ENCODE measurements at places on chromosomes 7 and 10.

- DNase-seq, result no peak
These were observed 283.4 kb downstream of the GFRA1 start for GRCh38 chr10:115989621-115990020.

GRCh38 chr10:131099028-131099726 is 212.3 kb downstream of the TCERG1L start:
- DNase-seq, result no peak

GRCh38 chr10:6203331-6204062 is 765 bp downstream of the PFKFB3 start:
- DNase-seq, result peak; percentile 54

GRCh38 chr10:30534465-30535144 is 94.9 kb downstream of the LYZL2 start:
- DNase-seq, result peak; percentile 36

DNA sequence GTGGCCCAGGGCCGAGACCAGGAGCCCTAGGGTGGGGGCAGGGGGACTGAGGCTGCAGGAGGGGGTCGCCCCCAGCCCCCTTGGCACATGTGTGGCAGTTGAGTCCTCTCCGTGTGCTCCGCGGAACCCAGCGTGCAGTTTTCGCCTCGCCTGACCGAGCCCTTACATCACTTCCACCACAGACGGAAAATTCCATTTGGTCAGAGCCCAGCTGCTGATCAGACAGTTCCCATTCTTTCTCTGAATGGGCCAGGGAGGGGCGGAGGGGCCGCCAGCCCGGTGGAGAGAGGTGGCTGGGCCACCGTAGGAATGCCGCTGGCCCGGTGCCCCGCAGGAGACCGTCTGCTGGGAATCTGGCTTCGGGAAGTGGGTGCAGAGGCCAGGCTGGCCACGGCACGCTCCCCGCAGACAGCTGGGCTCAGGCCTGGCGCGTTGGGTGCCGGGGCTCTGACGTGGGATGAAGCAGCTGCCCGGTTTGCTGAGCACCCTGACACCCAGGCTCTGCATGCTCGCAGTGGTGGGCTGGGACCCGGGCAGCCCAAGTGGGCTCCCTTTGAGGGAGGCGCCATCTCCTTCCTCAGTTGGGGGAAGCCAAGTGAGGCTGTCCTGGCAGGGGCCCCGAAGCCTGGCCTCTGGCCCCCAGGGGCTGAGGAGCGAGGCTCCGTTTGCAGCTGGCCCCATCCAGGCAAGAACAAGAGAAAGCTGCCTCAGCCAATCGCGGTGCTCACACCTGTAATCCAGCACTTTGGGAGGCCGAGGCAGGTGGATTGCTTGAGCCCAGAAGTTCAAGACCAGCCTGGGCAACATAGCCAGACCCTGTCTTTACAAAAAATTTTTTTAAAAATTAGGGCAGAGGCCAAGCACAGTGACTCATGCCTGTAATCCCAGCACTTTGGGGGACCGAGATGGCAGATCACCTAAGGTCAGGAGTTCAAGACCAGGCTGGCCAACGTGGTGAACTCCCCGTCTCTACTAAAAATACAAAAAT is 9.9 kb downstream of the TTYH3 start:
- DNase-seq, result no peak

GRCh38 chr7:6256677-6257535 is 15.5 kb downstream of the CYTH3 start:
- no peak for DNase-seq

DNA sequence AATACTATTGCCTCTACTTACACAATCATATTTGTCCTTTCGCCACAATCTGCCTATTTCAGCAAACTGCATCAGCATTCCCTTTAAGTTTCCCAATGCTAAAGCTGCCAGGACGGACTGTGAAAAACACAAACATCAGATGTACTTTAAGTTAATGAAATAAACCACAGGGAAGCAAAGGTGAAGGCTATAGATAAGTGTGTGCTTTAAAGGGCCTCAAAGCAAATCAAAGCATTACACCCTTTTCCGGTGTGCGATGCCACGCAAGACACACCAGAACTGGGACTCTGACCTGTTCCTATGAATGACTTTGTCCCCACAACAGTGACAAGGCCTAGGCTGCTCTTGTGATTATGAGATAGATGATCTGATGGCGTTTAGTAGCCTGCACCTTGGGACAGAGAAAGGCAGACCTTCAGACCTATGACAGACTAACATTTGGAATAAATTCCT is 23.4 kb downstream of the SLC26A3 start:
- DNase-seq, result no peak

GRCh38 chr10:119305860-119306513 is 98.6 kb downstream of the GRK5 start:
- DNase-seq, result peak; percentile 84

DNA sequence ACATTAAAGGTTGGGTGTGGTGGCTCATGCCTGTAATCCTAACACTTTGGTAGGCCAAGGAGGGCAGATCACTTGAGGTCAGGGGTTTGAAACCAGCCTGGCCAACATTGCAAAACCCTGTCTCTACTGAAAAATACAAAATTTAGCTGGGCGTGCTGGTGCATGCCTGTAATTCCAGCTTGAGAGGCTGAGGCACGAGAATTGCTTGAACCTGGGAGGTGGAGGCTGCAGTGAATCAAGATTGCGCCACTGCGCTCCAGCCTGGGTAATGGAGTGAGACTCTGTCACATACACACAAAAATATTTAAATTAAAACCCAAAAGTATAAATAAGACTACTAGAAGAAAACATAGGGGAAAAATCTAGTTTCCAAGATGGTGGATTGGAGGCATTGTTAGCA is 41.9 kb upstream of the CDK13 start:
- no peak for DNase-seq

DNA sequence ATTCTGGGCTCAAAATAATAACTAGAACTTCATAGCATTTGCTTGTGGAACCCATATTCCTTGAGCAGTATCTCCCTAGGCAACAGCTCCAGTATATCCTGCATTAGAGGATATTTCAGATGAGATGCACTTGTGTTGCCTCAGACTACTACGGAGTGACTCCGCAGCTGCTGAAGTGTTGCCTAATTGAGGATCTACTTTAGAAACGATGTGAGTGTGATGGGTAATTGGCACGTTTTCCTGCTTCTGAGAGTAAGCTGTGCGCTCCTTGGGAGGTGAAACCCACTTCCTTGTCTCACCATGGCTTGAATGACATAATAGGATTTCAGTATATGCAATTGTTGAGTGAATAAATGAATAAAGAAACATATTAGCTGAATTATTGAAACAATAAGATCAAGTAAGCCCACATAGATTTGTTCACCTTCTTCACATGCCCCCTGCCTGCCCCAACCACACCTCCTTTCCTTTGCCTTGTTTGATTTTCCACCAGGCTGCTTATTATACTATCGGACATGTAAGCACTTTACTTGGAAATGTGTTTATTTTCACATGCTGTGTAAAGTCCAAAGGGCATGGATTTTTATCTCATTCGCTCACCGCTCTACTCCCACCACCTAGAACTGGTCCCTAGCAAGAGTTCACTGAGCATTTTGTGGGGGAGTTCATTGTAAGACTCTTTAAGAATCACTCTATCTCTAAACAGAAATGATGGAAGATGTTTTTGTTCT is 303.8 kb downstream of the KCNMA1 start:
- DNase-seq, result no peak

- DNase-seq, result no peak
These were observed 50.3 kb downstream of the ASB13 start for GRCh38 chr10:5616046-5616445.

- no peak for DNase-seq
These were observed 61.3 kb downstream of the TACC2 start for GRCh38 chr10:122050311-122050710.

DNA sequence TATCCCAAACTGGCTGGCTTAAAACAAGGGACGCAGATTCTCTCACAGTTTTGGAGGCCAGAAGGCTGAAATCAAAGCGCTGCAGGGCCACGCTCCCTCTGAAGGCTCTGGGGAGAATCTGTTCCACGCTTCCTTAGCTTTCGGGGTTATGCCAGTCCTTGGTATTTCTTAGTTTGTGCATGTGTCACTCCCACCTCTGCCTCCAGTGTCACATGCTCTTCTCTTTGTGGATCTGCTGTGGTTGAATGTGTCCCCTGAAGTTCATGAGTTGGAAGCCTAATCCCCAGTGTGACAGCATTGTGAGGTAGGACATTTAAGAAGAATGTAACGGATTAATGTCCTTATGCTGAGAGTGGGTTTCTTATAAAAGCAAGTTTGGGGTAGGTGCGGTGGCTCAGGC is 29.4 kb upstream of the RHEB start:
- DNase-seq, result no peak

GRCh38 chr10:79390551-79391229 is 43.4 kb downstream of the PPIF start:
- DNase-seq, result no peak

- DNase-seq, result no peak
These were observed 462.9 kb upstream of the ZMIZ1 start for GRCh38 chr10:78605800-78606350.

GRCh38 chr7:25963733-25964132 is 188.3 kb upstream of the NFE2L3 start:
- no peak for DNase-seq

DNA sequence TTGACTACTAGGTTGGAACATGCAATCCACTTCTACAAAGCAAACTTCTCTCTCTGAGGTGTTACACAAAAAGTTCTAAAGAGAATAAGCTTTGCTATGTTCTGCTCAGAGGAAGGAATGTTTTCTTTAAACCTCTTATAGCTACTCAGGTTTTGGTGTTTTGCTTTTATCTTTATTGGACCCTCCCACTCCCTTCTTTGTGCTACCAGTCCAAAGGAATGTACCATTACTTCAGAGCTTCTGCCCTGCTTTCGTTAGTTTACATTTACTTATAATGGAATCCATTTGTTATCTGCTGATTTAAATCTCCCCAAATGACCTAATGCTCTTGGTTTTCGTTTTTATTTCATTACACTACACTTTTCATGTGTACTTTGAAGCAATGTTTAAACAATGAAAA is 154.9 kb downstream of the ATE1 start:
- DNase-seq, result no peak

DNA sequence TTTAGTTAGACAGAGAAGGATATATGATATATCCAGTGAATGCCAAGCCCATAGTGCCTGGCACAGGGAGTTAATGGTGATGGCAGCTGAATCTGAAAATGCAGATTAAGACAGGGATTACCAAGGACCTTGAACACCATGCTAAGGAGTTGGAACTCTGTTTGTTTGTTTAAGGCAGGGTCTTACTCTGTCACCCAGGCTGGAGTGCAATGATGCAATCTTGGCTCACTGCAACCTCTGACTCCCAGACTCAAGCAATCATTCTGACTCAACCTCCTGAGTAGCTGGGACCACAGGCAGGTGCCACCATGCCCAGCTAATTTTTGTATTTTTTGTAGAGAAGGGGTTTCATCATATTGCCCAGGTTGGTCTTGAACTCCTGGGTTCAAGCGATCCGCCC is 1.6 kb downstream of the AKR1D1 start:
- DNase-seq, result no peak

DNA sequence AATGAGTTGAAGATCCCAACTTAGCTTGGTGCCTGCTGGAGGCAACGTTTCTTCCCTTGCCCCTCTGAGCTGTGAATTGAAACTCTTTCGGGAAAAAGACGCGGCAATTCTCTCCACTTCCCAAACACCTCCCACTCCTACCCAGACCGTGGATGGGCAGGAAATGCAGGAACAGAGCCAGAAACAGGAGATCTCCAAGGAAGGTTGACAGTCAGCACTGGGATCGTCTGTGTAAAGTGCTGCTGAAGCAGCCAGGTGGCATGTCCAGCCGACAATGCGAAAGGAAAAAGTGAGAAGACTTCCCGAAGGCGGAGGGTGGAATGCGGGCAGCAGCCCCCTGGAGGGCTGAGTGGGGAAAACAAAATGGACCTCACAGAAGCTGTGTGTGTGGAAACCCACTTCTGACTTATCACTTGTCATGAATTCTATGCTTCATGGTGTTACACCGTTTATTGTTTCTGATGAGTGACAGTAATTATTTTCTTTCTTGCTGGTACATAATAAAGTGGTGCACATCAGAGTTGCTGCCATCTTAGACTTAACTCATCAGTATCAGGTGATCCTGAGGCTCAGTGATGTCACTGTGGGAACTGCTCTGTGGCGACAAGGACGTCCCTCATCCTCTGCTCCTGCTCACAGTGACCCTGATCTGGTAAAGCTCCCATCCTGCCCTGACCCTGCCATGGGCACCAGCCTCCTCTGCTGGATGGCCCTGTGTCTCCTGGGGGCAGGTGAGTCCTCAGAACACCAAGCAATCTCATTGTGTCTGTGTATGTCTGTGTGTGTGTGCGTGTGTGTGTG is 220.5 kb upstream of the PRSS1 start:
- DNase-seq, result no peak

DNA sequence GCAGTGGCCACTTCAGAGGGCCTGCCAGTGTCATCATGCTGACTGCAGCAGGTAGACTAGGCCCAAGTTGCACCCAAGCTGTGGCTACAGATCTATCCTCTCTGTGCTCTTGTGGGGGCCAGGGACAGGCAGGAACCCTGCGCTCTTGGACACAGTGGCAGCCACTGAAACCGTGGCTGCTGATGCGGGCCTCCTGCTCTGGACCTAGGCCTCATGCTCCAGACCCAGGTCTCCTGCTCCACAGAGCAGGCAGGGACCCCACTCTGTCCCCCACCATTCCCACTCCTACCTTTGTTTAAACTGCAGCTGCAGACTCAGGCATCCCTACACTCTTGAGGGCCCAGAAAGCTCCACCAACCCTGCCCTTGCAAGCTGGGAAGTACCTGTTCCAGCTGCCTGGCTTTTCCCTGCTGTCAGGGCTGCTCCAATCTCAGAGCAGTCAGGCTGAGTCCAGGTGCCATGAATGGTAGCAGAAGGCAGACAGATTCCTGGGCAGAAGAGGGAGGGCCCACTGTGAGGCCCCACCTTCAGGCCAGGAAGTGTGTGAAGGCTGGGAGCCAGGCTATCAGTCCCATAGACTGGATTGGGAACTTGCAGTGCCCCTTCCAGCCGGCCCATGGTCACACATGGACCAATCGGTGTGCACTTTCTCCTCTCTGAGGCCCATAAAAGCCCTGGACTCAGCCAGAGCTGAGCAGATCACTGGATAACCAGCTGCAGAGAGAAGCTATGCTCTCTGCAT is 634.0 kb upstream of the SEMA3D start:
- no peak for DNase-seq

- DNase-seq, result no peak
These were observed 70.5 kb downstream of the ZNF503 start for GRCh38 chr10:75331081-75331480.

GRCh38 chr7:135164357-135165061 is 6.0 kb downstream of the CYREN start:
- no peak for DNase-seq

DNA sequence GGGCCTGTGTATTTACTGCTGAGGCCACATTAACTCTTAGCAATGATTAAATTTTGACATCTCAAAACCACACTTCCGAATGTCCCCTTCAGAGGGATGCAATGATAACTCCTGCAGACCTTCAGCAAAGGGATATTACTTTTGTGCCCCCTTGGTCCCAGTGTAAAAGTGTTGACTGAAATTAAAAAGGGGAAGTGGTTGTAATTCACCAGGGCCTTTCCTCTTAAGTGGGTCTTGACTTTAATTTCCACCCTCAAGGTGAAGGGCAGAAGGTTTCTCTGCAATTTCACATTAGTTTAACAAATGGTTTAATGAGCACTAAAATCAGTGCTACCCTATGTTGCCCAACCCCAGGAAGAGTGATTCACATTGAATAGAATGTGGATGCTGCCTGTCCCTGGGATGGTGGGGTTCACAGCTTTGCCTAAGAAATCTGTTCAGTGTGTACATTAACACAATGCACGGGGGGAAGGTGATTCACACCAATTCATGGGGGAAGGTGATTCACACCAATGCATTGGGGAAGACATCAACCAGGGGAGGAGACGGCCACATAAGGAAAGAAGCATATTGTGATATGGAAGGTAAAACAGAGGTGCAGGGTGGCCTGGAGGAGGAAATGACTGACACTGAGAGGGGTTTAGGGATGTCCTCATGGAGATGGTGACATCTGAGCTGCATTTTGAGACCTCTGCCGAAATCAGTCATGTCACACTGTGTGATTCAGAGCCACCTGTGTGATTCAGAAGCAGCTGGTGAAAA is 19.4 kb upstream of the TNS3 start:
- no peak for DNase-seq
